ENCODE measurements at places on chromosomes 1 and 21.
A peak's percentile ranks its signal among the peaks of the same experiment; 100 is the strongest.

- no peak for DNase-seq
Observed at GRCh38 chr1:210755991-210756659, 377.8 kb downstream of the KCNH1 start.

DNA sequence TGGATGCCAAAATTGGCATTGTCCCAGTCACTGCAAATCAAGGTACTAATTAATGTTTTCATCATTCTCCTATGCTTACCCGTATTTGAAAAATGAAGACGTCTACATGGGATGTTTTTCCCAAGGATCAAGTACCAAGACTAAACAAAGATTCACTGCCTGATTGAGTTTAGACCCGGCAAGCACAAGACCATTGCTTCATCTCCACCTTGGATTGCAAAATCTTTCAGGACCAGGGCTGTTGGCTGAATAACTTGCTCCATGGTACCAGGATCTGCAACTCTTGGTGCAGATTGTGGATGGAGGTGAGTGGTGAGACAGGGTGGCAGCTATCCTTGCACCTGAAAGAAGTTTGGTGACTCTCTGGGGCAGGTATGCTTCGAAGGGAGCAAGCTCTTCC, 122.5 kb upstream of the ETS2 start:
- no peak for DNase-seq

GRCh38 chr1:158227904-158228623, 26.2 kb upstream of the CD1A start:
- no peak for DNase-seq

DNA sequence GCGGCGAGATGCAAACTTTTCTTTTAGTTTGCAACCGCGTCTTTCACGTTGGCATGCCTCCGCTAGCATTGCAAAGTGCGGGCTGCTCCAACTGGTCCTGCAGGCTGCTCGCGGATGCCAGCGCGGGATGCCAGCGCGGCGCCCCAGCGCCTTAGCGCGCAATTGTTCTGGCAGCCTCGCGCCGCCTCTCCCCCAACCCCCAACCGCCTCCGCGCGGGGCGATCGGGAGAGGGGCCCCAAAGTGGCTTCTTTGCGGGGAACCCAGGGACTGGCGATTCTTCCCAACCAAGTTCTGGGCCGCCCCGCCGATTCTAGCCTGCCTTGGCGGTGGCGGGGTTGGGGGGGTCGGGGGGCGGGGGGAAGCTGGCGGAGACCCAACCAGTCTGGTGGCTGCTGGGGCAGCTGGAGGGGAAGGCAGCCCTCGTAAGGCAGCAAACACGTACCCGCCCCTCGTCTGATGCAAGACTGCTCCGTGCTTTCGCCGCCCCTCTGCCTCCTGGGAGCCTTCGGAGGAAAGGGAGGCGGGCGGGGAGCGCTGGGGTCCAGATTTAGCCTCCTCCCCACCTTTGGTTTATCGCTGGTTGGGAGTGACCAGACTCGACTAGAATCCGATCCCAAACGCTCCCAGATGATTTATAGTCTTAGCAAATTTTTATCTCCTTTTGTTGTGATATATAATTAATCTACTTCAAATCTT, 756 bp downstream of the PHGDH start:
- DNase-seq: peak; percentile 68

- no peak for DNase-seq
Observed at GRCh38 chr21:45313015-45313414, 25.3 kb upstream of the POFUT2 start.

GRCh38 chr1:81922955-81923354, 122.2 kb downstream of the ADGRL2 start:
- no peak for DNase-seq

DNA sequence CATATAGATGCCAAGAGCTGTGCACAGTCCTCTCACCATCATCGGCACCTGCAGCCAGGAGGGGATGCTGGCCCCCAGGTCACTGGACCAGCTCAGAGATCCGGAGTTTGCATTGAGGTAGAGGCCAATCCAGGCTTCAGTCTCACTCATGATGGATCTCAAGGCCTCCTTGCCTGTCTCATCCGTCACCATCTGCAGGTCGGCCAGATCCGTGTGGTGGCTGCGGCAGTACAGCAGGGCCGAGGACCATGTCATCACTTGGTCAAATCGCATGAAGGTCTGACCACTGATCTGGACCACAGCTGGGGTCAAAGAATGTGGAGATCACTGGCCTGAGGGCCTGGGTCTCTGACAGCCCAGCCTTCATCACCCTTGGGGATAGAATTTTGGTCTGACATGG, 6.6 kb downstream of the CLEC20A start:
- no peak for DNase-seq

DNA sequence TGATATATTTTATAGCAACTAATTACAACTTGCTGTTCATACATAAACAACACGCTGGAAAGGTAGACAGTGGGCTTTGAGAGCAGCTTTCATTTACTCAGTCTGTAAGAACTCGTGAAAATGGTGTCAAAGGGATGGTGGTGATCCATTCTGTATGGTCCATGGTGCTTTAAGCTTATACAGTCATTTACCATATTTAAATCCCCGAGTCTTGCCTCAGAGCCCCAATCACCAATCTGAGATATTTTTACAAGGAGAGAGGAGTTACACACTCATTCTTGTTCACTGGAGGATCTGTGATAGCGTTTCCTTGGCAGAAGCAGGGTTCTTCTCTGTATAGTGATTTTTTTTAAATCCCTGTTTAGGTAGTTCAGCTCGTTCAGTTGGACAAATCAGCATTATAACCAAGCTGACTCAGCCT, 694.6 kb downstream of the USP25 start:
- no peak for DNase-seq

DNA sequence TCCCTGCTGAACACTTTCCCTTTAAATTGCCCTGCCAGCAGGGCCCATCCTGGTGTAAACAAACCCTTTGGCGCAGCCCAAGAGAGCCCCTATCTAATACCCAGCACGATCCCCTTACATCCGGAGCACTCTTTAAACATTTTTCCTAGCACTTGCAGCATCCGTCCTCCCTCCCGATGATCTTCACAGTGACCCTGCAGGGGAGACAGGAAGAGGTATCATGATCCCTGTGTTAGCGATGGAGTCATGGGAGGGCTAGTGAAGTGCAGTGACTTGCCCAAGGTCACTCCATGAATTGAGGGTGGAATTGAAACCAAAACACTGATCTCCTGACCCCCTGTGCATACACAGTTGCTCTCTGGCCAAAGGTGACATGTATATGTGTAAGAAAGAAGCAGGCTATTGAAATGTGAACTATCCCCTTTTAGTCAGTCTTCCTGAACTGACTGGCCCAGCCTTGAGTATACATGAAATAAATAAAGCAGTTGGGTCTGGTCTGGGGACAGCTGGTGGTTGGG, 9.8 kb upstream of the KCNQ4 start:
- no peak for DNase-seq

- DNase-seq: no peak
Observed at GRCh38 chr1:76868154-76868882, 1.0 kb downstream of the ST6GALNAC5 start.

- no peak for DNase-seq
Observed at GRCh38 chr1:20194757-20195461, 8.6 kb upstream of the PLA2G2C start.

DNA sequence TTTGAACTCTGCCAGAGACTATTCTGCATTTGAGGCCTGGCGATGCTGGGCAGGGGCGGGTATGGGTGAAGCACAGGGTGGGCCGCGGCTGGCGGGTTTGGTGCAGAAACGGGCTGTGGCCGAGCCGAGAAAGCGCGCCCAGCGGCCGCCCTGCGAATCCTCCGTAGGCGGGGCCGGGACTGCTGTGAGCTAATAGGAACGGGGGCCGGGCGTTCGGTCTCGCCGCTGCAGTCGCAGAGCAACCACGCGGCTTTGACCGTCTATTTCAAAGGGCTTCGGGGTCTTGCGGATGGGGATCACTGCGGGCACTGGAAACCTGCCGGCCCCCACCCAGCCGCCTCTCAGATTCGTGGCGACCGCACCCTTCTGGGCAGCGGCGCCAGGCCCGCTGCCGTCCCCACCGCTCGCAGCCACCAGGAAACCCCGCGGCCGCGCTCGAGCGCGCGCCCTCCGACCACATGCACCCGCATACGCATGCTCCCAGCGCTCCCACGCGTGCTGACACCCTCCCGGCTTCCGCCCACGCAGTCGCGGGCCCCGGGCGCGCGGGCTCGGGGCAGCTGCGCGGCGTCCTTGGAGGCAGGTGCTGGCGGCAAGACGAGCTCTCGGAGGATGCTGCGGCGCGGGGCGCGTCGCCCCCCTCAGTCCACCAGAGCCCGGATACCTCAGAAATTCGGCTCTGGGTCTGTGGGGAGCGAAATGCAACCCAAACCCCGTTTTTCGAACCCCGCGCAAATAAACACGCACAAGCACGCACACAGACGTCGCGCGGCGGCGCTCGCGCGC, 32.6 kb downstream of the DNTTIP2 start:
- peak; percentile 53 for DNase-seq

DNA sequence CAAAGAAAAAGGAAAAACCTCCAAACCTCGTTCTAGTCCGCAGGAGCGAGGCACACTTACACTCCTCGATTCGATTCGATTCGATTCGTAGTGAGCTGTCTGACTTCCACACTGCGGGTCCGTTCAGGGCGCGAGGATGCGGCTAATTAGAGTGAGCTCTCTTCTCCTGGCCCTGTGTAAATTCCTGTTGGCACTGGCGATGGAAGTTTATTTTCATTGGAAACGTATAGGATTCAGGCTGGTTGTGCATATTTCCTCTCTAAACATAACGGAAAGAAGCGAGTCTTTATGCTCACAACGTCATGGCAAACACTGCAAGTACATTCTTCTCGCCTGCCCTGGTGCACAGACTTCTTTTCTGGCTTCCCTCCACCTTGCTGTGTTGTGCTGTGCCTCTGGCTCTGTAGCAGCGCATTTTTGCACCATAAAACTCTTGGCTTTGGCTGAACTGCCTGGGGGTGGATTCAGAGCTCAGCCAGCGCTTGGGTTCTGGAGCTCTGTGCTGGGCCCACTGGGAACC, 2.7 kb downstream of the HUNK start:
- DNase-seq: no peak

- no peak for DNase-seq
Observed at GRCh38 chr1:4837031-4837600, 182.7 kb downstream of the AJAP1 start.

GRCh38 chr1:181479137-181479745, 4.1 kb upstream of the CACNA1E start:
- DNase-seq: peak; percentile 36

DNA sequence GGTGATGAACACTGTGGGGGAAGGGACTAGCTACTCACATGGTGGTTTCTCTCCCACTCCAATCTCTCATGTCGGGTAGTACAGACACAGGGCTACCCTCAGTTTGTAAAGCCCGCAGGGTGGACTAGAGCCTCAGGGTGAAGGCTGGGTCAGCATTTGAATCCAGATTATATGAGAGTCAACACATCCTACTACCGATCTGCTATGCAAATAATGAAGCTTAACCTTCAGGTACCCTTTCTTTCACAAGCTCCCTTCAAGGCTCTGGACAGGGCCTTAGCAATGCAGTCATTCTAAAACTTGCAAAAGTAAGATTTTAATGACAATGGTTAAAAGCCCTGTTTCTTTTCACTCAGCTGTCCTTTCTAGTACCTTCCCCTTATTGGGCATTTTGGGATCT, 5.5 kb upstream of the ZBED6 start:
- no peak for DNase-seq

DNA sequence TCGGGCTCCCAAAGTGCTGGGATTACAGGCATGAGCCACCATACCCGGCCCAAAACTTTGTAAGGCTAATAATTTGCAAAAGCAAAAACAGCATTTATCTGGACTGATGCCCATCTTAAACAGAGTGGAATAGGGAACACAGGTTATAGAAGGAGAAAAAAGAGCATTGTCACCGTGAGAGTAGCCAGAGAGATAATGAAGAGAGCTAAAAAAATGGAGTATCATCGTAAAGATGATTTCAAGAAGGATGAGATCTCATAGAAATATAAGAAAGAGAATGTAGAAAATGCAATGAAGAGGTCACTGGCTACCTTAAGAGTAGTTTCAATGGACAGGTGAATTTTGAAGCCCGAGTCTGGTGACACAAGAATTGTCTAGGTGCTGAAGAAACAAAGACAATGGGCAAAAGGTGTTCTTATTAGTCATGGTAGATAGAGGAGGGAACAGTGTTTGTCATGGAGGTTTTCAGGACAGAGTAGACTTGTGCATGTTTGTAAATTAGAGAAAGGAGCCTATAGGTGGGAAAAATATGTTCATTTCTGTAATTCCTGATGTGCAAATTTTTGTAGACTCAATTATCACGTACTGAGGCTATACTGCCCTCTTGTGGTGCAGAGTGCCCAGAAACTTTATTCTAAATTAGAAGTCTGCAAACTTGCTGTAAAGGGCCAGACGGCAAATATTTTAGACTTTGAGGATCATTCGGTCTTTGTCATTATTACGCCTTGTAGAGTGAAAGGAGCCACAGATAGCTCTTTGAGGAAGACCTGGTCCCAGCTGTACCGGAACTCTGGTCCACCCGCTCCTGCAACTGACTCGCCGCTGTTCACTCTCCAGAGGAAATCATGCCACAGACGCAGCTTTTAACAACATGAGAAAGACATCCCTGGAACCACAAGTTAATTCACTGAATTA, 8.1 kb upstream of the TMEM183A start:
- peak; percentile 22 for DNase-seq

GRCh38 chr21:37368541-37369279, 2.1 kb downstream of the DYRK1A start:
- DNase-seq: no peak

DNA sequence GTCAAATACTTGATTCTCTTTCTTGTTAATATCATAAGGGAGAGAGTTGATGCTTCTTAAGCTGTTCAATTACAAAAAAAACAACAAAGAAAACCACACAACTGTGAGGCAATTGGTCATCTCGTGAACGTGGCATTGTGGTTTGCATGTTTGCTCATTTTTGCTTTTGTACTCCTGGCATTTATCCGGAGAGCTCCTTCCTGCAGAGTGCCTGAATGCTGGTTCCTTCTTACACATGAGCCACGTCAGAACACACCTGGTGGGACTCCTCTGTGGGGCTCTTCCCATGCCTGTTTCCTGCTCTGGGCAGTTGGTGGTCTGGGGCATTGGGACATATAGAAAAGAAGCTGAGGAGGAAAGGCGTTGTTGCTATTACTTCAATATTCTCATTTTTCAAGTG, 25.7 kb downstream of the KCNK1 start:
- peak; percentile 23 for DNase-seq

GRCh38 chr1:198837278-198838021, 198.6 kb downstream of the PTPRC start:
- no peak for DNase-seq

DNA sequence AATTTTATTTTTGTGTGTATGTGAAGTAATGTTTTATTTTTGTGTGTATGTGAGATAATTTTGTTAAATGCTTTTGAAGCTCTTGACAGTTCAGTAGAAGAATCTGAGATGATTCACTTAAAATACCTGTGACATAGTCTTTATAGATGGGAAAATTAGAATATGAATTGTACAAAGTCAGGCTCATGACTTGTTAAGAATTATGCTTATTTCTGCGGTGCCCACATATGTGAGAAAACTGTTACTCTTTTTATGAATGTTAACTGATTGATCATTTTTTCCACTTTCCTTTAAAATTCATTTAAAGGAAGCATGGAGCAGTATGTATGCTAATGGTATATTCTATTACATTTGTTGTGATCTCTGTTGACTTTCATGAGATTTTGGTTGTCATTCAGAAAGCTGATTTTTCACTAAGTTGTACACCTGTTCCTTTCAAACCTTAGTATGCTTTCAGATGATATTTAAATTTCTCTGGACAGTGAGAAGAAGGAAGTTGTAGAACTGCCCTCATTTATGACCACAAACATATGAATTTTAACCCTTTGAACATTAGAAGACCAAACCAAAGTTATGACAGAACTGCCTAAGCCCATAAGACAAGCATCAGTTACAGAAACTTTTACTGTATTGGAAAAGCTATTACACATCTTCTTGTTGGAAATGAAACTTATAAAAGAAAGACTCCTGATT, 110.1 kb downstream of the POU2F1 start:
- DNase-seq: no peak

Measured in stromal cell of bone marrow (primary cell).